PC-9 (cell line): ENCODE measurements at places on chromosomes 16 and 17. TPM values are rescaled to one million over a fixed set of nuclear protein-coding genes. Genes with fewer than 3 reads are reported as not detected.

DNA sequence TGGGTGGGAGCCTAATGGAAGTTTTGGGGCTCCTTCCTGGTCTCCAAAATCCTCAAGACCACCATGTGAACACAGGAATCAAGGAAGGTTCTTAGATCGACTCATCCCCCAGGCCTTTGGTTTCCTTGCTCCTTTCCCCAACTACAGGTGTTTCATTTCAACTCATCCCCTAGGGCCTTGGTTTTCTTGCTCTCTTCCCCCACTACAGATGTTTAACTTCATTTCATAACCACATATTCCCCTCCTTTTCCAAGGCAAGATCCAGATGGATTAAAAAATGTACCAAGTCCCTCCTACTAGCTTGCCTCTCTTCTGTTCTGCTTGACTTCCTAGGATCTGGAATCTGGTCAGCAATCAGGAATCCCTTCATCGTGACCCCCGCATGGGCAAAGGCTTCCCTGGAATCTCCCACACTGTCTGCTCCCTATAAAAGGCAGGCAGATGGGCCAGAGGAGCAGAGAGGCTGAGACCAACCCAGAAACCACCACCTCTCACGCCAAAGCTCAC lies at the start of gene CCL11:
Gene CCL11 (plus strand): TSS at position 457 of the 507 bp plus-strand sequence. CDS start 67 bp downstream, outside the sequence.
- DNase-seq: no peak

Gene HS3ST3A1
- not detected in 2 replicates for total RNA-seq

- no peak for DNase-seq
Observed at GRCh38 chr17:64411999-64412771, 21.5 kb upstream of the PECAM1 start.

Gene SMIM36
- total RNA-seq: not detected in 2 replicates

Gene AURKB
- 159 and 167 TPM in 2 replicates for total RNA-seq

DNA sequence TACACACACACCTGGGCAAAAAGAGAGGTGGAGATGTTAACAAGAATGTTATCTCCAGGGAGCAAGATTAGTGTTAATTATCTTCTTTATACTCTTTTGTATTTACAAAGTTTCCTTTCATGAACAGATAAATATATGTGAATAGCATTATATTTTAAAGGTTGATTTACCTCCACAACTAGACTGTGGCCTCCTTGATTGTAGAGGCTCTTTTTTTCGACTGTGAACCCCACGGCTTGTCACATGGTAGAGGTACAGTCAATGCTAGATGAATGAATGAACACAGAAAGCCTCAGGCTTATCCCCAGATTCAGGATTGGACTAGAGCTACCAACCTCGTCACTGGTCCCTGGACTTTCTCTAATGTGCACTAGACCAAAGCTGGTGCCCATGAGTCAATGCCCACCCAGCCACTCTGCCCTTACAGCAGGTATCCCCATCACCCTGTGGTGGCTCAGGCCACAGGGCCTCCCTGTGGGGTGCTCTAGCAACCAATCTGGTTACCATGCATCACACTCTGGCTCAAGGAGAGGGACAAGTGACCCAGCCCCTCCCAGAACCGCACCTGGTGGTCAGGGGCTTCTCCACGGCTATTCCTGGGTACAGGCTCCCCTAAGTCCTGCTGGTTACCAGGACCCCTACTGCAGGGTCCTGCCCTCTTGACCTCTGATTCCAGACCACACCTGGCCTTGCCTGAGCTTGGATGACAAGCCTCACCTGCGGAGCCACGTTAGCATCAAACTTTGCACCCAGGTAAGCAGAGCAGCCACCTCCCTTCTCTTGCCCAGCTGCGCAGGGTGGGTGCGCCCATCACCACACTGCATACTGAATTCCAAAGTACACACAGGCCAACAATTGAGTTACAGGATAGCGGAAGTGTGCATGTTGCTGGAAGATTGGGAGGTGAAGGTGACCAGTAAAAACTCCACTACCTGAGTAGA lies 101.0 kb downstream of the CDYL2 start:
- no peak for DNase-seq

Gene TP53TG3D
- total RNA-seq: not detected in 2 replicates

GRCh38 chr16:75495076-75495674 lies at the start of gene CHST6:
Gene CHST6 (minus strand): TSS chr16:75495441. CDS start chr16:75479828, 15,613 bp downstream.
- peak; percentile 65 for DNase-seq

DNA sequence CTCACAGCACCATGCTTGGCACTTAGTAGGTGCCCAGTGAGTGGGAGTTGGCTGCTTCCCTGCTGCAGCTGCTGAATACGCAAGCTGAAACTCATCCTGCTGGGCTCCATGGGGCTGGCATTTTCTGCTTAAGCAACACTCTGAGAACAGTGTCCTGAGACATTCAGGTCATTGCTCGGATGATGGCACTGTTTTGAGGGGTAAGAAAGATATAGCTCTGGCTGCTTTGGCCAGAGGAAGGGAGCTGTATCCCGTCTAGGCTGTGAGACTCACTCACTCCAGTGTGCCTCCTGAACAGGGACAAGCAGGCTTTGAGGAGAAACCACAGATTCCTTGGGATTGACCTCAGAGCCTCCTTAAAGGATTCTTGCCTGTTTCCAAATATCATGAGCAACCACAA lies 120.5 kb downstream of the CLEC16A start:
- no peak for DNase-seq

Gene CACNG5
- not detected in 2 replicates for total RNA-seq

DNA sequence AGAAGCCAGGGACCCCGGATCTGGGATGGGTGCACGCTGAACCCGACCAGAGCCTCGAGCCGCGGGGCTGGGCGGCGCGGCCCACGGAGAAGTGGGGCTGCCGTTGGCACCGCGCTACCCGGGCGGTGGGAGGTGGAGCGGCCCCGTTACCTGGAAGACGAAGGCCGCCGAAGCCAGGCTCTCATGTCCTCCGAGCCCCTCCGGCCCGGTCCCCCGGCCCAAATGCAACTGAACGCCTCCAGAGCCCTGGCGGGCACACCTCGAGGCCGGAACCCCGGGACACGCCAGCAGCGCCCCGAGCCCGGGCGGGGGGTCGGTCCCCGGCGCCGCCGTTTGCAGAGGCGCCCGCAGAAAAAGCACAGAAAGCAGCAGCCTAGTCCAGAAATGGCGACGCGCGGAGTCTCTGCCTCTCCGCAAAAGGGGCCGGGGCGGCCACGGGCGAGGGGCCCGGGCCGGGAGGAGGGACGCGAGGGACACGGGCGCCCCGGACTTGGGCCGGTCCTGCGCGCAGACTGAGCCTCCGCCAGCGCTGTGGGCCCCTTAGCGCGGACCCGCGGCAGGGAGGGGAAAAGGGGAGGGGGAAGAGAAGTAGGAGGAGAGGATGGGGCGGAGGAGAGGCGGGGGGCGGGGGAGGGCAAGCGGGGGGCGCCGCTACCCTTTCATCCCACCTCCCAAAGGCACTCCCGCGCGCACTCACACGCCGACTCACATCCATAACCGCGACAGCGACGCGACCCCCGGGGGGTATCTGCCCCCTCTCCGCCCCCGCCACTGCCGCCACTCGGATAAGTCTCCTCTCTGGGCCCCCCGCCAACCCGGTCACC lies 1.4 kb downstream of the AXIN2 start:
- no peak for DNase-seq

- peak; percentile 100 for DNase-seq
Observed at GRCh38 chr16:89700100-89700648, 1.3 kb downstream of the SPATA2L start.

Gene OTOP2
- not detected in 2 replicates for total RNA-seq

Gene SULT1A3
- 95.2 and 103 TPM in 2 replicates for total RNA-seq

DNA sequence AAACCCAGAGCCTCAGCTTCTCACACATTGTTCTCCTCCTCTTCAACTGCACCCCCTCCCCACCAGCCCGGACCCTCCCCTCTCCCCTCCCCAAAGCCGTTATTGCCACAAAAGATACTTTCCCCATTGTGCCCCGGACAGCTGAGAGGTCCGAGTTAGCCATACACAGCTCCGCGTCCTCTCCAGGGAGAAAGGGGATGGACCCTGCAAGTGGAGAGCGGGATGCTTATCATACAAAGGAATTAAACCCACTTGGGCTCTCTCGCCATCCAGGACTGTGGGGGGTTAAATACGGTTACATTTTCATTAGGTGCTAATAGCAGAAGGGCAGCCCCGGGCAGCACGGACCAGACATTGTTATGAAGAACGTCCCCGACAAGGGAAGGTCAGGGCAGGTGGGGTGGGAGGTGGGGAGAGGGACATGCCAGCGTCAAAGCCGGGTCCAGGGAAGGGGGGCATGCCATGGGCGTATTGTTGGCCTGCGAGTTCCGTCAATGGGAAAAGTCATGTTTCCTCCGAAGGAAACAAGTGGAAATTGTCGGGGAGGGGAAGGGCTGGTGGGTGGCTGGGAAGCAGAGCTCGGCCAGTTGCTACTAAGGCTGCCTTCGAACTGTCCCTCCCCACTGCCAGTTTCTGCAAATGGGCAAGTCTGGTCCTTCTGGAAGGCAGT lies 99.1 kb downstream of the SOX9 start:
- DNase-seq: no peak

GRCh38 chr16:31471875-31472708 lies at the start of gene TGFB1I1:
Gene TGFB1I1 (plus strand): TSS chr16:31472152. CDS start chr16:31472189, 37 bp downstream.
- DNase-seq: no peak

DNA sequence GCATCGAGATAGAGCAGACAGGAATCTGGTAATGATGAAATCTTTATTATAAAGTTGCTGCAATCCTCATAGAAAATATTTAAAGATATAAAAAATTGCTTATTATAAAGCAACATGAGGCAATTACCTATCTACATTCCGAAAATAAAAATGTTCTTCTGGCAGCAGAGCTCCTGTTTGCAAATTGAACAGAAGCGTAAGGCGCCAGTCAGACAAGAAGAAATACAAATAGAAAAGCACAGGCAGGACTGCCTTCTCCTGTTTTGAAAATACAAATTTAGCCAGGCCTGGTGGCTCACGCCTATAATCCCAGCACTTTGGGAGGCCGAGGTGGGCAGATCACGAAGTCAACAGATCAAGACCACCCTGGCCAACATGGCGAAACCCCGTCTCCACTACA lies 95.6 kb downstream of the CDYL2 start:
- no peak for DNase-seq

Gene FOXF1
- total RNA-seq: not detected in 2 replicates

DNA sequence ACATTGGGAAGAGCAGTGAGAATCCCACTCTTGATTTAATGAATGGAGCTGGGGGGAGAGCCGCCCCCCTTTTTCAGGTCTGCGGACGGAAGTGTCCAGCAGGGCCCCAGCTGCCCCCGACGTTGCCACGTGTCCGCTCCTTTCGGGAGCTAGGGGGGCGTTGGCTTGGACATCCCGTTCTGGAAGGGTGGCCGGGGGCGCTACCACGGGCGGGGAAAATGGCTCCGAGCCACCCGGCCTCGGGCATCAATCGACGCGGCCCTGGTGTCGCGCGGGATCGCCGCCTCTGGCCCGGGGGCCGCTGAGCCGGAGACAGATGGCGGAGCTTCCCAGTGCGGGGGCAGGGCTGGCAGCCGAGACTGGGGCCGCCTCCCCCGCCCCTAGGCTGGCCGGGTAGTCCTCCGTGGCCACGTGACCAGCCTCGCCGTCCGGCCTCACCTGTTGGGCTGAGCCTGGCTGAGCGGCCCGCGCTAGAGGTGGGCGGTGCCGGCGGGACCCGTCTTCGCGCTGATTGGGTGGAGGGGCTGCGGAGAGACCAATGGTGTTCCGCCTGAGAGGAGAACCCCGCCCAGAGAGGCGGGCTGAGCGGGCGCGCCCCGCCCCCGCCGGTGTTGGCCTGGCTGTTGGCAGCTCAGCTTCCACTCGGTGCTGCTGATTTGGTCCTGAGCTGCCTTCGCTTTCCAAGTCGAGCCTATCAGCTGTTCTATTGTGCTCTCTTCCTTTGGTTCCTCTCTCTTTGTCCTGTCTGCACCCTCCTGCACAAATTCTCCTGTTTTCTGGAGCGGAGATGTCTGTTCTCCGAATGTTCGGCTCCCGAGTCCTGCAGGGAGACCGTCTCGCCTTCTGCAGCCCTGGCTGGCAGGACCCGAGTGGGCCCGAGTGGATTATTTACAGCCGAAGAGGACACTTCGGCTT lies 8.3 kb downstream of the HS3ST3B1 start:
- DNase-seq: no peak

GRCh38 chr17:48373130-48373830 lies 56.7 kb downstream of the SKAP1 start:
- no peak for DNase-seq

- DNase-seq: no peak
Observed at GRCh38 chr16:3659251-3659650, 4.8 kb downstream of the DNASE1 start.

- no peak for DNase-seq
Observed at GRCh38 chr17:39599665-39600231, 8.0 kb downstream of the NEUROD2 start.

Gene GDPD3
- 27.5 and 32.1 TPM in 2 replicates for total RNA-seq

DNA sequence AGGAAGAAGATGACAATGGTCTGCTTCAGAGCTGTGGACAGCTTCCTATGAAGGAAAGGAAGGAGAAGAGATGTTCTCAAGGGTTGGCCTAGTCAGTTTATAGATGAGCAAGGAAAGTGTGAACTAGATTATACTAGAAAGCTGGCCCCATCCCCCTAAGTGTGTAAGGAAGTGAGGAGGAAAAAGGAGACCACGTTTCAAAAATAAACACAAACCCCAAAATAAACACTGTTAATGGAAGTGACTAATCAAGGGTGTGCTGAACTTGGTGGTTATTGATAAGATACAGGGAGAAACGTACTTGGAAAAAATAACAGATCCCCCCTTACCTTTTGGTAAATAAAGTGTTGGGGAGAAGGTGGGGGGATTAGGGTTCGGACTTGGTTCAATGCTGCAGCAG lies 267.1 kb downstream of the SOX9 start:
- no peak for DNase-seq

DNA sequence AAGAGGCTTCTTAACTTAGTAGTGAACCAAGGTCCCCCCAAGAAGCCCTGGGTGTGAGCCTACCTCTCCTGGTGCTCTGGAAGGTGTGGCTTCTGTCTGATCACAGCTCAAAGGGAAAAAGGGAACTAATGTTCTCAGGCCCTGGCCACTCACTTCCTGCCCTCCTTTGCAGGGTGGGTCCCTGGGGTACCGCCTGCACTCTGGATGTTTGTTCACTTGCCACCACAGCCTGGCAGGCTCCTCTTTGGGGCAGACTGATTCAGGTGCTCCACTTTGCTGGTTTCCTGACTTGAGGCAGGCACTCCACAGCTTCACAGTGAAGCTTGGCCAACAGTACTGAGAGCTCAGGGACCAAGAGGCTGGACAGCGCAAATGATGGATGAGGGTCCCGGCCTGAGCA lies 5.9 kb upstream of the MYO15A start:
- no peak for DNase-seq

DNA sequence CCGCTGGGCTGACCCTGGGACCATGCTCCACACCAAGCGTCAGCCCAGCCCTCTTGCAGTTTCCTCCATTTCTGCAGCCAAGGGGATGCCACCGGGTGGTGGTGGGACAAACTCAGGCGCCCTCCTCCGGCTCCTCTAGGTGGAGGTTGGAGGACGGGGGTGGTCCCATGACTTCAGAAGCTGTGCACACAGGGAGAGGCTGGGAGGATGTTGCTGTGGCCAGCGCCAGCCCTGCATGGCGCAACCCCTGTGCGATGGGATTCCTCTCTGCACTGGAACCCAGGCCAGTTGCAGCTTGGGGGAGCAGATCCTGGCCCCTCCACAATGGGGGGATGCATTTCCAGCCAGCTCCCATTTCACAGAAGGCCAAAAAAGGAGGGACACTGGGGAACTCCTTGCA lies 246.5 kb downstream of the C16orf95 start:
- no peak for DNase-seq

GRCh38 chr17:43314611-43315011 lies 80.8 kb upstream of the RNU2-1 start:
- DNase-seq: no peak

- DNase-seq: no peak
Observed at GRCh38 chr17:57926723-57927047, 28.5 kb downstream of the CUEDC1 start.
